ENCODE measurements at places on chromosomes 3 and 15.

- DNase-seq = no peak
Measured at GRCh38 chr3:106425026-106425425, 556.2 kb upstream of the CBLB start.

- DNase-seq = no peak
Measured at GRCh38 chr3:151410891-151411559, 26.5 kb upstream of the P2RY12 start.

DNA sequence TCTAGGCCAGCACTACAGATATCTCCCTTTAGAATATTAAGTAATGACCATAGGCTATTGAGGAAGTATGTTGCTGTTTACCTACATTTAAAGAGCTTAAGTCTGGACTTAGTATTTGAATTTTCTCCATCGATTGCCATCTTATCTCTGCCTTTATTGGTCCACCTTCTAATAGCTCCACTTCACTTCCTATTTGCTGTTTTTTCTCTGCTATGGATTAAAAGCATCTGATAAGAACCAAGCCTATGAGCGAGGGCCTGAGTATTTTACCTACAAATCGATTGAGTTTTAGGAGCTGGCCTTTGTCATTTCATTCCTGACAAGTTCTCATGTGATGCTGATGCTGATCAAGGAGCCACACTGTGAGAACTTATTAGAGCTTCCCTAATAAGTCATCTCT is 52.6 kb upstream of the AKAP13 start:
- no peak for DNase-seq

DNA sequence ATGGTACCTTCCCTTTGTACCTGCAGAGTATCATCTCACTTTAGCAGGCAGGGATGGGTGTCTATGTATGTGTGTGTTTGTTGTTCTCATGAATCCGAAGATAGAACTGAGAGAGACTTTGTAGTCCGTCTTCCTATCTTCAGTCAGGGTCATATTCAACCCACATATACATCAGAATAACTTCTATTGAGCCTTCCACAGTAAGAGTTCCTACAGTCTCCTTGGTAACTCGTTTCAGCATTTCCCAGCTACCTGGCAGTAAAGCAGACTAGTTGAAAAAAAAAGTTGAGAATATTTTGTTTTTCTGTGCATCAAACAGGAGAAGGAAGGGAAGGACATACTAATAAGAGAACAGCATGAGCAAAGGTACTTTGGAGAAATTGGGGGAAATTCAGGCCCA is 106.8 kb downstream of the VPS8 start:
- no peak for DNase-seq

GRCh38 chr3:59049671-59050331 is at the start of gene CFAP20DC:
CFAP20DC (minus strand) TSS chr3:59050025; CDS start chr3:59049631, 394 bp downstream.
- DNase-seq = peak; percentile 96

DNA sequence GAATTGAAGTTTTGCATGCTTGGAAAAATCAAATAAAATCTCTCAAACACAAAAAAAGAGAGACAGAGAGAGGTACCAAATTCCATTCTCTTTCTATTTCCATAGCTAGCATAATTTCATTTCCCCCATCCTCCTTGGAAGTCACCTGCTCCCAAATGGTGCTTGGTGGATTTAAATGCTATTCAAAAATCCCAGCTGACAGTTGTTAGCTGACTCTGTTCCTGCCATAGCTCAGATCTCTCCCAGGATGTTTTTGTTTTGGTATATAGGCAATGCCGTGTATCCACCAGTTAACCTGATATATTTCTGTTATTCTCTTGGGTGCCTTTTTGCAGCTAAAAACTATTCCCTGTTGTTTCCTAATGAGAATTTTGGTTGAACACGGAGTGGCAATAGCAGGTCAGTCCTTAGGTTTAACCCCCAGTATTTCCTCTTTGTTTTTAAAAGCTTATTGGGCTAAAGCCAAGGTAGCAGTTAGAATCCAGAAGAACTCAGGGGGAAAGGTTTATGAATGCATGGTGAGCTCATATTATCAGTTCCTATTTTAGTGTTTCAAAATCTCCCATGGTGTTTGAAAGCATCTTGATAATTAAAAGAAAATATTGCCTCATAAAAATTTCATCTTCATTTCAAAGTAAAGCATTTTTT is 240.0 kb upstream of the GBE1 start:
- DNase-seq = no peak

DNA sequence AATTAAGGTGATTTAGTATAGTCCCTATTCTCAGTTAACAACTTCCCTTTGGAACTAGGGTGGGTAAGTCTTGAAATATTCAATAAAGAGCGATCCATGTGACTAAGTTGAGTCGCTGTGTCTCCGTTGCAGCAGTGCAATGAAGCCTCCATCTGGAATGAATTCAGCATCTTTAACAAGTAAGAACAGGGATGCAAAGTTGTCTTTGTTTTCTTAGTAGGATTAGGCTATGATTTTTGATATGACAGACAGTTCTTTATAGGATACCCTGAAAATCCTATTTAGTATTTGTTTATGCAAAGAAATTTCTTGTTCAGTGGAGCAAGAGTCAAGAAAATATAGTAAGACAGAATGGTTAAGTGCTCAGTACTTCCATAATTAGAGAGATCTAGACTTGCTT is 52.7 kb downstream of the RBMS3 start:
- DNase-seq = no peak
